ENCODE measurements at places on chromosomes 5 and 9.

DNA sequence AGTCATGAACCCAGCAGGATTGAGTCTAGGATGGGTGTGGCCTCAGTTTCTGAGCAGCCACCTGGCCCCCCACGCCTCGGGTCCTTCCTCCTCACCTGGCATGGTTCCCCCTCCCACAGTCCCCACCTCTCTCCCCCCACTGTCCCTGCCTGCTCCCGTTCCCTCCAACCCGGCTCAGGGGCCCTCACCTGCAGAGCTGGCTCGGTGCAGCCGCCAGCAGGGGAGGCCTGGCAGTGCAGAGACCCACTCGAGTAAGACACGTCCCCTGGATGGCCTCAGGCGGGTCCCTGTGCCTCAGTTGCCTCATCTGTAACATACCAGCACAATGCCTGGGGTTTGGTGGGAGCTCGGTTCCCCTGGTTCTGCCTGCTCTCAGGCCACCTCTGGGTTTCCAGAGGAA is 66.2 kb downstream of the NEK6 start:
- H3K36me3 ChIP-seq, result peaks cover 81% of the 10 kb centered on the region
- H3K27me3 ChIP-seq, result no peaks in the 10 kb centered on the region
- H3K27ac ChIP-seq, result no peak overlapping the region
- H3K4me1 ChIP-seq, result peaks cover 9% of the 10 kb centered on the region
- no peak for DNase-seq
- H3K4me3 ChIP-seq, result no peak overlapping the region

DNA sequence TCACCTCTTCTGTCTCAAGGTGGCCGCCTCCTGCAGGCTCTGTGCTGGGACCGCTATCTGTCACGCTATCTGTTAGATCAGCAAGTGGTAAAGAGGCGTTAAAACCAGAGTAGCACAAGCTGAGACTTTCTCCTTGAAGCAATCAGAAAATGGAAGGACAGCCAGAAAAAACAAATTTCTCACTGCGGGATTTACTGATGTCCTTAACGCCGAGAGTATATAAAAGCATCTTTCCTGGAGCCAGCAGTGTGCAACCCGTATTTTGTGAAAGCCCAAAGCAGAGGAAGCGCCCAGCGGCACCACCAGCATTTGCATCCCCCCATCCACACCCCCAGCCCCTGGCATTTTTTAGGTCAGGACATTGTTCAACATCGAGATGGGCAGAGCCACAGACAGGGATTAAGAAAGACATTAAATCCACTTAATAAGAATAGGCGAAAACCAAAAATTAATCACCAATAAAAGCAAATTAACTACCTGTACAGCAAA is 48.6 kb downstream of the DUSP1 start:
- H3K27me3 ChIP-seq, result no peaks in the 10 kb centered on the region
- DNase-seq, result no peak
- peaks cover under 1% of the 10 kb centered on the region for H3K4me1 ChIP-seq
- H3K27ac ChIP-seq, result no peak overlapping the region
- no peak overlapping the region for H3K4me3 ChIP-seq

GRCh38 chr9:79889369-79889768 is 317.6 kb downstream of the TLE4 start:
- no peaks in the 10 kb centered on the region for H3K36me3 ChIP-seq
- no peaks in the 10 kb centered on the region for H3K27me3 ChIP-seq
- no peak overlapping the region for H3K4me3 ChIP-seq
- DNase-seq, result no peak
- no peaks in the 10 kb centered on the region for H3K4me1 ChIP-seq
- H3K27ac ChIP-seq, result no peak overlapping the region

GRCh38 chr9:20623748-20624124 is 1.4 kb upstream of the MLLT3 start:
- peaks cover 15% of the 10 kb centered on the region for H3K4me1 ChIP-seq
- no peak for DNase-seq
- H3K27ac ChIP-seq, result no peak overlapping the region
- H3K27me3 ChIP-seq, result no peaks in the 10 kb centered on the region
- H3K4me3 ChIP-seq, result peak overlapping the region; percentile 83

- no peak for DNase-seq
- H3K27ac ChIP-seq, result no peak overlapping the region
- peaks cover 14% of the 10 kb centered on the region for H3K4me1 ChIP-seq
- no peaks in the 10 kb centered on the region for H3K27me3 ChIP-seq
- H3K4me3 ChIP-seq, result no peak overlapping the region
- H3K36me3 ChIP-seq, result no peaks in the 10 kb centered on the region
These were observed 7.4 kb downstream of the FGF1 start for GRCh38 chr5:142678529-142678928.

- no peaks in the 10 kb centered on the region for H3K27me3 ChIP-seq
- no peaks in the 10 kb centered on the region for H3K36me3 ChIP-seq
- H3K4me3 ChIP-seq, result no peak overlapping the region
- H3K27ac ChIP-seq, result no peak overlapping the region
- no peak for DNase-seq
These were observed 139.6 kb downstream of the CHSY3 start for GRCh38 chr5:130043834-130044233.

DNA sequence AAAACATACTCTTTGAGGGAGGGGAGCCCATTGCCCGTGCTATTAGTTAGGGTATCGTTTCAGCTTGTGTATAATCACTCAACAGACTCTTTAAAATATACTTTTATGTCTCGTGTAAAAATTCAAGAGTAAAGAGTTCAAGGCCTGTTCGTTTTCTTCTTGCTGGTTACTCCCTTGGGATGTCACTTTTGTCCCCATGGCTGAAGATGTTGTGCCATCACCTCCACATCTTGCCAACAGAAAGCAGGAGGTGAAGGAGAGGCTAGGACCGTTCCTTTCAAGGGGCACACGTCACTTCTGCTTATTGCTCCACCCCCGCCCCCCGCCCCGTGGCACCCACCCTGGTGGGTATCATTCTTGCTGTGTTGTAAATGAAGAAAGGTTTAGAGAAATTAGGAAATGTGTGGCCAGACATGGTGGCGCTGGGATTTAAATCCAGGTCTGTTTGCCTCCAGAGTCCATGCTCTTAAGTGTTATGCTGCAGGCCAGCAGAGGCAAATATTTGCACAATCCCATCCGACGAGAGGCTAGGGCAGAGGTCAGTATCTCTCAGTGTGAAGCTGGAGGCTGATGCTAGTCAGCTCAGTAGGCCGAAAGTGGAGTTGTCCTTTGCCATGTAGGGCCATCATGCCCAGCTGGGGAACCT is 3.0 kb downstream of the MLANA start:
- DNase-seq, result no peak
- no peak overlapping the region for H3K27ac ChIP-seq
- H3K36me3 ChIP-seq, result no peaks in the 10 kb centered on the region
- H3K4me3 ChIP-seq, result no peak overlapping the region
- H3K4me1 ChIP-seq, result no peaks in the 10 kb centered on the region

DNA sequence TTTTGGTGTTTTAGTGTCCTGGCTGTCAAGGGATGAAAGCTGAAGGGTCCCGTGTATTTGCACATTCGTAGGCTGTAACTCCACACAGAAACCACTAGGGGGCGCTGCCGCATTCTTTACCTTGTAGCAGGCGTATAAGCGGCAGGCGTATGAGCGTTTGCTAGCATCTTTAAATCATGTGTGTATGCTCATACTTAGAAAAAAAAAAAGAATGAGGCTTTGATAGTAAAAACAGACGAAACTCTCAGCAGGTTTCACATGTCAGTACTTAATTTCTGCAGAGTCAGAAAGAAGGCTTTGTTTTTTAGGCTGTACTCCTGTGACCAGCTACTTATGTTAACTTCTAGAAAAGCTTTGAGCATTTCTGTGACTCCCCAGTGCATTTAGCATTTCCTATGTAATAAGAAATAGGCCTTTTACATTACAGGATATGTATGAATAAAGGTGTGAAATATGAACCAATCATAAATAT is 218.8 kb upstream of the ADAMTSL1 start:
- no peaks in the 10 kb centered on the region for H3K4me1 ChIP-seq
- no peaks in the 10 kb centered on the region for H3K27me3 ChIP-seq
- DNase-seq, result peak; percentile 34
- no peak overlapping the region for H3K27ac ChIP-seq
- H3K36me3 ChIP-seq, result no peaks in the 10 kb centered on the region

DNA sequence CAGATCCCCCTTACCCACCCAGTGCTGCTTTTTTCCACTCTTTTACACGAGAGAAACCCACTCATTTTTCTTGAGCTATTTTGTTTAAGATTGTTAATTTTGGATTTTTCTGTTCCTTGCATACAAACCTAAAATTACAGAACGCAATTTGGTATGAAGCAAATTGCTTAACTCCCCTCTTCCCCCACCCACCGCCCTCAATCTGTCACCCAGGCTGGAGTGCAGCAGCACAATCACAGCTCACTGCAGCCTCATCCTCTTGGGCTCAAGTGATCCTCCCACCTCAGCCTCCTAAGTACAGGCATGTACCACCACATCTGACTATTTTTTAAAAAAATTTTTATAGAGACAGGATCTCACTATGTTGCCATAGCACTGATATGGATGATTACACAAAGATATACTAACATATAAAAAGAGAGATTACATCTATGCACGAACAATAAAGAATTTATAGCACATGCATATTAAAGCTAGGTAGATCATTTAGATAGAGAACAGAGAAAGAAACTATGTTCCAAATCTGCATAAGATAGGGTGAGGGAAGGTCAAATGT is 203.6 kb downstream of the PIK3R1 start:
- H3K36me3 ChIP-seq, result no peaks in the 10 kb centered on the region

- no peaks in the 10 kb centered on the region for H3K4me1 ChIP-seq
- H3K27ac ChIP-seq, result no peak overlapping the region
- no peaks in the 10 kb centered on the region for H3K36me3 ChIP-seq
- H3K27me3 ChIP-seq, result no peaks in the 10 kb centered on the region
- DNase-seq, result no peak
- no peak overlapping the region for H3K4me3 ChIP-seq
These were observed 487.4 kb downstream of the CETN3 start for GRCh38 chr5:89922161-89922560.

GRCh38 chr9:105413525-105413924 is 34.3 kb upstream of the FSD1L start:
- peak; percentile 36 for DNase-seq
- no peaks in the 10 kb centered on the region for H3K27me3 ChIP-seq
- no peaks in the 10 kb centered on the region for H3K36me3 ChIP-seq
- H3K4me1 ChIP-seq, result peaks cover 13% of the 10 kb centered on the region
- H3K4me3 ChIP-seq, result no peak overlapping the region
- H3K27ac ChIP-seq, result no peak overlapping the region

DNA sequence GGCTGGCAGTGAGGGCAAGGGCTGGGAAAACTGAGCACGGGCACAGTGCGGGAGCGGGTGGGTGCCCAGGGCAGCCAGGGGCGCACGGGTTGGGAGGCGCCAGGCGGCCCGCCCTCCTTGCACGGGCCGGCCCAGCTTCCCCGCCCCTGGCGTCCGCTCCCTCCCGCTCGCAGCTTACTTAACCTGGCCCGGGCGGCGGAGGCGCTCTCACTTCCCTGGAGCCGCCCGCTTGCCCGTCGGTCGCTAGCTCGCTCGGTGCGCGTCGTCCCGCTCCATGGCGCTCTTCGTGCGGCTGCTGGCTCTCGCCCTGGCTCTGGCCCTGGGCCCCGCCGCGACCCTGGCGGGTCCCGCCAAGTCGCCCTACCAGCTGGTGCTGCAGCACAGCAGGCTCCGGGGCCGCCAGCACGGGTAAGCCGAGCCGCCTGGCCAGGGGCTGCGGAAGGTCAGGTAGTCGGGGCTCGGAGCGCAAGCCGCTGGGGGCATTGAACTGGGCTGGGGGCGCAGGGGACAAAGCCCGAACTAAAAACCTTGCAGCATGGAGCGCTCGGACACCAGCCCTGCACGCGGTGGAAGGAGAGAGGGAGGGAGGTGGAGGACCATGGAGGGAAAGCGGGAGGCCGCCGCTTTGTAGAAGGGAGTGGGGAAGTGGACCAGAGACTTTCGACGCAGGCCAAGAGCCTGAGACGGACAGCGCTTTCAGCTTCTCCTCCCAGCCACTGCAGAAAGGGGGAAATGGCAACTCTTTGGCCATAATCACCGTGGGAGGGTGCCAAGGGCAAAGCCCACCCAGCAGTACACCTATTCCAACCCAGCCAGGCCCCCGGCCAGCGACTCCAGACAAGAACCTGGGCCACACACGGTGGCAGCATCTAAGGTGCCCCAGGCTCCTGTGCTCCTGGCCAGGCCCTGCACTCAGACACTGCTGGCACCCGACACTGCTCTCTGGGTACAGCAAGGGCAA is at the start of gene TGFBI:
Gene TGFBI, plus strand, starts transcription at position 207 of the 961 bp plus-strand sequence. Its CDS starts 68 bp downstream, at position 275.
- H3K4me1 ChIP-seq, result peaks cover 51% of the 10 kb centered on the region
- DNase-seq, result peak; percentile 74
- H3K36me3 ChIP-seq, result peaks cover 14% of the 10 kb centered on the region
- H3K27me3 ChIP-seq, result no peaks in the 10 kb centered on the region
- no peak within 1 kb of the TSS for H3K27ac ChIP-seq

DNA sequence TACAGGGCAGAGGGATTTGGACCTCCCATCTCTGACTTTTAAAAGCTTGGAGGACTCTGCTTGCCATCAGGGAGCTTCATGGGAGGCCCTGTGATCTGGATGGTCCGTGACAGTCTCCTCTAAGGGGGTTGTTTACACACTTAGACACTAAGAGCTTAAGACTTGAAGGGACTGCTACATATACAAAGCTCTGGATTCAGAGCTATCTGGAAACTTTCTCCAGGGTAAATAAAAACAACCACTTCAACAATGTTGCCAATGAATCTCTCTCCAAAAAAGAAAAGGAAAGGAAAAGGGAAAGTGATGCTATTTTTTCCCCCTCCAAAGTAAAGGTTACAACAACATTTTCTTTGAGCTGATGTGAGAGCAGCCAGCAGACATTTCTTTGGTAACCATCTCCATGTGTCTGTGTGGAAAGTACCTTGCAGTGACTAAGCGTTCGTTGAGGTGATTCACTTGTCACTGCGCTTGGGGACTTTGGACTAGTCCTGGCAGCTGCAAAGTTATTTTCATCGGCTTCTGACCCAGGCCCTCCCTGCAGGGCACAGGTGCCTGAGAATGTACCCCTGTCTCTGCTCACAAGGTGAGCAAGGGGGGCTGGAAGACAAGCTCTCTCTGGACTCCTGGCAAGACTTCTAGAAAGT is 262.1 kb upstream of the KLF4 start:
- no peak overlapping the region for H3K4me3 ChIP-seq
- no peaks in the 10 kb centered on the region for H3K36me3 ChIP-seq
- H3K27ac ChIP-seq, result peak overlapping the region; percentile 89
- H3K27me3 ChIP-seq, result no peaks in the 10 kb centered on the region
- peaks cover 50% of the 10 kb centered on the region for H3K4me1 ChIP-seq
- DNase-seq, result peak; percentile 85

- no peaks in the 10 kb centered on the region for H3K4me1 ChIP-seq
- no peaks in the 10 kb centered on the region for H3K36me3 ChIP-seq
- H3K4me3 ChIP-seq, result no peak overlapping the region
These were observed 128.4 kb upstream of the IER5L start for GRCh38 chr9:129306318-129306973.

GRCh38 chr9:91825422-91825821 is 124.6 kb downstream of the ROR2 start:
- H3K4me3 ChIP-seq, result no peak overlapping the region
- DNase-seq, result no peak
- H3K27ac ChIP-seq, result no peak overlapping the region
- no peaks in the 10 kb centered on the region for H3K4me1 ChIP-seq
- no peaks in the 10 kb centered on the region for H3K36me3 ChIP-seq
- H3K27me3 ChIP-seq, result no peaks in the 10 kb centered on the region

DNA sequence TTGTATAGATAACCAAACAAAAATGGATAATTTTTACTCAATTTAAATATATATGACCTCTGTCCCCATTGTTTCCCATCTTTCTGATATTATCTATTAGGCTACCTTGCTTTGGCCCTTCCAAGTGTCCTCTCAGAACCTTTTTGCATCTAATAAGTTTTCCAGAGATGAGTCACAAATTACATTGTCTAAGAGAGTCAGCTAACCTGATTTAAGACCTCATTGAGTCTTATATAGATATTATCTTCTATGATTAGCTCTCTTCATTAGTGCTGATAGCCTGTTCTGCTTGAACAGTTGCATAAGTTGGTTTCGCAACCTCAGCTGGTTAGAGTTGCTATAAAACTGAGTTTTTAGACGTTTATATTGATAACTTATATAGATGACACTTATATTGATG is 623.1 kb downstream of the LRRC70 start:
- no peaks in the 10 kb centered on the region for H3K4me1 ChIP-seq
- no peak overlapping the region for H3K27ac ChIP-seq
- H3K27me3 ChIP-seq, result no peaks in the 10 kb centered on the region

Measured in SJSA1 (cell line).